Mammary epithelial cell (primary cell): ENCODE measurements at places on chromosomes 2 and 18.

- no peak for DNase-seq
Measured at GRCh38 chr2:38265461-38265860, 111.6 kb downstream of the ATL2 start.

GRCh38 chr18:596288-596881, 403 bp upstream of the CLUL1 start:
- peak; percentile 41 for DNase-seq

- no peak for DNase-seq
Measured at GRCh38 chr2:100107440-100107839, 35.0 kb downstream of the AFF3 start.

DNA sequence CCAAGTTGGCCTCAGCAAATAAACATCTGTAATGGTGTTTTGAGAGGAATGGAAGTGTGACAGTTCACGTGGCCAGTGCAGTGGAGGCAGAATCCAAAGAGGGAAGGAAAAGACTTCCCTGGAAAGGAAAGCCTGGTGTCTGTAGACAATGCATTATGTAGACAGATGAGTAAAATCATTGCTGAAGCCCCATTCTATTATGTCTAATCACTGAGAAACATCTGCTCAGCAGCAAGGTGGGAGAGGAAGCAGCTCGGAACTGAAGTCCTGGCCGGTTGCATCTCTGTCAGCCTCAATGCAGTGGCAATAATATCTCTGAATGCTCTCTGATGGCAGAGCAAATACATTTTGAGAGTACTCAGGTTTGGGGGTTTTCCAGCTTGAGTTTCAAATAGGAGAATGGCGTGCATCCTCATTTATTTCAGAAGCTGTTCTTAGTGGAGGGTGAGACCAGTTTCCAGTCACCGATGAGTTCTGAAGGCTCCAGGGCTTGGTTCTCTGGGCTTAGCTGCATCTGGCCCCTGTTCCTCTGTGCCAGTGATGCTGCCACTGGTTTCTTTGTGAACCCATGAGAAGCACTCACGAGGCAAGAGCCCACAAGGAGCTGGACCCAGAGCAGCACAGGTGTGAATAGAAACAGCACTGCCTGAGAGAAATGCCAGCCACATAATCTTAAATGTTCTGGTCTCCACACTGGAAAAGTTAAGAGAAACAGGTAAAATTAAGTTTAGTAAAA, 63.3 kb downstream of the RPIA start:
- DNase-seq = no peak

GRCh38 chr2:168312036-168312822, 64.8 kb upstream of the STK39 start:
- no peak for DNase-seq

GRCh38 chr2:10109311-10109710, 13.2 kb upstream of the RRM2 start:
- no peak for DNase-seq

DNA sequence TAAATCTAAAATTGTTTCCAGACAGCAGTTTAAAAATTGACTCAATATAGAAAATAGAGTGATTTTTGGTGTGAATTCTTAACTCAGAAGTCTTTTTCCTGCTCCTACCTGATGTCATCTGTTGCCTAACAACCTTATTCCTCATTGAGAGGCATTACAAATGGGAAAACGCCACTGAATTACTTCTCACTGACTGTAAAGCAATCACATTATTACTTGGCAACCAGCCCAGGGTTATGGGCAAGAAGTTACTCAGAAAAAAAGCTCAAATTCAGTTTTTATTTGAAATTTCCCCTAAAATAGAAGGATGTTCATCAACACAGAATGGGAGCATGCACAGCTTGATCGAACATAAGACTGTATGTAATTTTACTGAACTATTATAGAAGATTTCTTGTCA, 201.8 kb upstream of the GULP1 start:
- DNase-seq = peak; percentile 19

DNA sequence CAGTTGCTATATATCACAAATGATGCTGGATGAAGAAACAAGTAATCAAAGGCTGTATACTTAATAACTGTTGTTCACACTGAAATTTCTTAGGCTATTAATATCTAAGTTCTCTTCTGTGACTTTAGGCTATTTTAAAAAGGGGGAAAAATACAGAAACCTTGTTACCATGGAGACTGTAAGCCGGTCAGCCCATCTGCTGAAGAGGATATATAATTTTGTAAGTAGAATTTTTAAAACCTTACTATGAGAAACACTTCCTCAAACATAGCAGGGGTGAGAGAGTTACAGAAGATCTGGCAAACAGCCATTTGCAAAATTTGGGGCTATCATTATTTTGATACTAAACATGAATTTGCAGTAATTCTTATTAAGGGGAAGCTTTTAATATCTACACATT, 27.8 kb downstream of the CACNB4 start:
- DNase-seq = no peak

DNA sequence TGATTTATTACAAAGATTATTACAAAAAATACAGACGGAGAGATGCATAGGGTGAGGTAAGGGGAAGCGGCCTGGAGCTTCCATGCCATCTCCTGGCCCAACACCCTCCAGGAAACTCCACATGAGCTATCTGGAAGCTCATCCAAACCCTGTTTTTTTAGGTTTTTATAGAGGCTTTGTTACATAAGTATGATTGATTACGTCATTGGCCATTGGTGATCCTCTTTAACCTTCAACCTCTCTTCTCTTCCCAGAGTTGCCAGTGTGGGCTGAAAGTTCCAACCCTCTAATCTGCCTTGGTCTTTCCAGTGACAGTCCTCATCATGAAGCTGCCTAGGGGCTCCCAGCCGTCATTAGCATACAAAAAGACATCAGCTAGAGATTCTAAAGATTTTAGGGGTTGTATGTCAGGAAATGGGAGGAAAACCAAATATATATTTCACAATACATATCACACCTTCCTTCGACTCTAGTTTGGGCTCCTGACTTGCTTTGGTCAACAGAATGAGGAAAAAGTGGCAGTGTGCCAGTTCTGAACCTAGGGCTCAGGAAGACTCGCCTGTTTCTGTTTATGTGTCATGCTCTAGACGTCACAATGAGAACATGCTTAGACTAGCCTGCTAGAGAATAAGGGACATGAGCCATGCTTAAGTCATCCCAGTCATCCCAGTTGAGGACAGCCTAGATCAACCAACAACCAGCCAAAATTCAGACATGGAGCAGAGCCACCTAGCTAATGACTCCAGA, 54.1 kb downstream of the ETAA1 start:
- DNase-seq = peak; percentile 100

DNA sequence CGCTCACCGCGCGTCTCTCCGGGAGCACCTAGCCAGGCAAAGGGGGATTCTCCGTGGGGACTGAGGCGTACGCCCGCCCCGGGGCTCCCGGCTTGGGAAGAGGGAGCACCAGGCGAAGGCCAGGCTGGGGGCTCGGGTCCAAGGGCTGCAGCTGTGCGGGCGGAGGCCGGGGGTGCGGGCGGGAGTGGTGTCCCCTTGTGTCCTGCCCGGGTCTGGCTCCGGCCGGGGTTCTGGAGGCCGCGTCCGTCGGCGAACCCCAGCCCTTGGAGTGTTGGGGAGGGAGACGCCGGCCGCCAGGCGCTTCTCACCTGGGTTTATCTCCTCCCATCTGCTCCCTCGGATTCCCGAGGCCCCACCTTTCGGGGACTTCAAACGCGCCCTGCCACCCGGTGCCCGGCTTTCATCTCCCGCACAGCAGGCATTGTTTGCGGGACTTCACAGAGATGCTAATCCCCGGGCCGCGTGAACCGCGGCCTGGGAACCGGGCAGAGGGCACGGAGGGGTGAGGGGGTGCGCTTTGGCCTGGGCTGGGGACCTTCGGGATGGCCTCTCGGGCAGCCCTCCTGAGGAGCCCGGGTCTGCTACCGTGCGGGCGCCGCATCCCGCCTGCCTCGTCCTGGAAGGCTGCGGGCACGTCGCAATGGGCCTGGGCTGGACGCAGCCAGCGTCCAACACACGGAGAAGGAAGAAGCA, 5.0 kb upstream of the GBX2 start:
- no peak for DNase-seq

- peak; percentile 71 for DNase-seq
Measured at GRCh38 chr2:9333591-9334171, 89.6 kb downstream of the ITGB1BP1 start.

- peak; percentile 58 for DNase-seq
Measured at GRCh38 chr2:149167001-149167780, 128.7 kb downstream of the LYPD6B start.

- no peak for DNase-seq
Measured at GRCh38 chr18:43882358-43883055, 605.2 kb upstream of the SYT4 start.

GRCh38 chr2:157420771-157421323, 23.0 kb downstream of the CYTIP start:
- peak; percentile 5 for DNase-seq

GRCh38 chr2:167294776-167295140, 406.5 kb downstream of the XIRP2 start:
- peak; percentile 29 for DNase-seq

- DNase-seq = no peak
Measured at GRCh38 chr2:203549406-203549805, 14.3 kb upstream of the RAPH1 start.

DNA sequence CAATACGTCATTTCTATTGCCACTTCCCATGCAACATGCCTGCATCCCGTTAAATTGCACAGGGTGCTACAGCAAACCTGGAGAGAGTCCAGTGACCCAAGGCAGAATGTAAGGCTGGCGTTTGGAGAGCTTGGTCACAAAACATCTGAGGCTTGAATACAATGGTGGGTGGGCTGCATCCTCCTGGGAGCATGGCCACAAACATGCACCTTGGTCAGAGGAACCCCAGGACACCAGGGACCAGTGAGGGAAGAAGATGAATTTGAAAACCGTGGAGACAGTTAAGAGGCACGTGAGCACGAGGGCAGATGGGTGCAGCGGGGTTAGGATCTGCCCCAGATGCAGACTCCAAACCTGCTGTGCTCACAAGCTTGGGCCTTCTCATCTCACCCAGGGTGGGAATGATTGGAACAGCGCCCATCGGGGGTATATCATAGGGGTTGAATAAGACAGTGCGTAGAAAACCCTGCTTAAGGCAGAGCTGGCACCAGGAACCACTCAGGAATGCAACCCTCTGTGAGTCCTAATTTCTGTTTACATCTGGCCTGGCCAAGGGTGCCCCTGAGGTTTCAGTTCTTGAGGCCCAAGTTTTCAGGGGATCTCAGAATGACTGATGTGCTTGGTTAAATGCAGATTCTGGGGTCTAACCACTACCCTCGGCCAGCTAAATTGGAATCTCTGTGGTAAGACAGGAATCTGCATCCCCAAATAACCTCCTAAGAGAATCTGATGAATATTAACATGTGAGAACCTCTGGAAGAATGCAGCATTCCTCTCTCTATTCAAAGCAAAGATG, 97.2 kb downstream of the ARL4C start:
- DNase-seq = no peak

GRCh38 chr18:74284980-74285355, 6.8 kb downstream of the CYB5A start:
- DNase-seq = no peak

DNA sequence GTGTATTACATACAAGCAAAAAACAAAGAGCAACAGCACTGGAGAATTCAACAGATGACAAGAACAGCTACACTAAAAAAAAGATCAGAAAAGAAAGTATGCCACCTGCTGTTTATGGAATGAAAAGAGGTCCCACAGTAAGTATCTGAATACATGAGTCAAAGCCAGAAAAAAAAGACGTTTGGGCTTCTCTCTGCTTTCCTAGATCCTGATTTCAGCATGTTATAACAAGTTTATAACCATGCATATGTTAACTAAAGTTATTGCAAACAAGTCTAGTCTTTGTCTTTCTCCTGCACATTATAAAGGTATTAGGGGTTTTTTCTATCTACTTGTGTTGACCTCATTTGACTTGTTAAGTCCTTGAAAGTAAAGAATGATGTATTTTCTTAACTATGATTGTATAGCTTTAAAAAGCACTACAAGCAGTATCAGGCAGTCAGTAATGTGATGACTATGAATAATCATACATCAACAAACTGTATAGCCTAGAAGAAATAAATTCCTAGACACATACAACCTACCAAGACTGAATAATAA, 108.5 kb upstream of the COL5A2 start:
- DNase-seq = peak; percentile 95

DNA sequence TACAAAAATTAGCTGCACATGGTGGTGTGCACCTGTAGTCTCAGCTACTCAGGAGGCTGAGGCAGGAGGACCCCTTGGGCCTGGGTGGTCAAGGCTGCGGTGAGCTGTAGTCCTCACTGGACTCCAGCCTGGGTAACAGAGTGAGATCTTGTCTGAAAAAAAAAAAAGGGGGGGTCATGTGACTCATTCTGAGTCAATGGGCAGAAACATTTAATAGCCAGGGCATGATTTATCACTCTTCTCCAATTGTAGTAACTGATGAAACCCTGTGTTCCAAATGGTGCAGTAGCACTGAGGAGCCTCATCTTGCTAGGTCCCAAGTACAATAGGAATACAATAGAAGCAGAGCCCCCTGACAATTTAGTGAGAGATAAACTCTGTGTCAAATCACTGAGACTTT, 78.9 kb upstream of the CCDC68 start:
- DNase-seq = peak; percentile 36

DNA sequence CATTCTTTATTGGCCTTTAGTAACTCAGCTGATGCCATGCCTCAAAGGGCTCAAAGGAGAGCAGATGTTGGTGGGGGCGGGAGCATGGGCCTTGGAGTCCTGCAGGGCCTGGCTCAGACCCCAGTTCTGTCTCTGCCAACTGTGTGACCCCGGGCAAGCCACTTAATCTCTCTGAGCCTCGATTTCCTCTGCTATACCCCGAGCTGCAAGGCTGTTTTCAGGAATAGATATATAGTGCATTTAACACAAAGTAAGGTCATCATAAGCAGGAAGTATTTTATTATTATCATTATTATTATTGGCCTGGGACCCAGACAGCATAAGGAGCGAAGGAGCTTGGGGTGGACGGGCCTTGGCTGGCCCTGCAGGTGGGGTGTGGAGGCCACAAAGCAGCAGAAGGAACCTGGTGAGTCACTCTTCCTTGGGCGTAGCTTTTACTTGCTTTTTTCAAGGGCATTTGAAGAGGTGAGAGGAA, 162.7 kb downstream of the INHBB start:
- DNase-seq = peak; percentile 70

DNA sequence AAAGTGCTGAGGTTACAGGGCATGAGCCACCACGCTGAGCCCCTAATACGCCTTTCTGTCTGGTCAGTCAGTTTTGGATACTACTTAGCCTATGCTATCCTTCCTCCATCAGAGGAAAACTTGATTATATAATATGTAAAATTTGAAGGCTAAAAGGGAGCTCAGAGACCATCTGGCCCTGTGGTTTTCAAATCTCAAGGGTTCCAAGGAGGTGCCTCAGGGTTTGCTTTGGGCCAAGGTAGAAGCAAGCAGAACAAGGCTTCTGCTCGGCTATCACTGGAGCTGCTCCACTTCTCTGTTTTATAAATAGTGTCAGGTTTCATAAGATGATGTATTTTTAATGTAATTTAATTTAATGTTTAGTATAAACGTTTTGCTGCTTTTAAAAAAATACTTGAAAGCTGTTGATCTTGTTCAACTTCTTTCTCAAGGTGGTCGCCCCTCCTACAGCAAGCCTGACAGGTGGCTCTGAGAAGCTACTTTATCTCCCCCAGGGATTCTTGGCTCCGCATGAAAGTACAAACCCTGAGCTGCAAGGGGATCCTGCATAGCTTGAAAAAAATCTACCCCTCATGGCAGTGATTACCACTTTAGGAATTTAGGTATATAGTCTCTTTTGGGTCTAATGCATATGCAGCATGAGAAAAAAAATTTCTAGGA, 290.3 kb downstream of the CNTNAP5 start:
- DNase-seq = no peak

GRCh38 chr2:46504685-46505471, 25.5 kb downstream of the TMEM247 start:
- peak; percentile 12 for DNase-seq

GRCh38 chr2:22748909-22749308, 636.1 kb upstream of the KLHL29 start:
- DNase-seq = no peak

- no peak for DNase-seq
Measured at GRCh38 chr18:45312555-45313126, 302.6 kb upstream of the SLC14A2 start.
